H4 (cell line): ENCODE measurements at places on chromosomes 16 and 17. TPM values are rescaled to one million over a fixed set of nuclear protein-coding genes. Genes with fewer than 3 reads are reported as not detected.

GRCh38 chr16:58948244-58948643 is 214.1 kb upstream of the GOT2 start:
- no peak for DNase-seq

DNA sequence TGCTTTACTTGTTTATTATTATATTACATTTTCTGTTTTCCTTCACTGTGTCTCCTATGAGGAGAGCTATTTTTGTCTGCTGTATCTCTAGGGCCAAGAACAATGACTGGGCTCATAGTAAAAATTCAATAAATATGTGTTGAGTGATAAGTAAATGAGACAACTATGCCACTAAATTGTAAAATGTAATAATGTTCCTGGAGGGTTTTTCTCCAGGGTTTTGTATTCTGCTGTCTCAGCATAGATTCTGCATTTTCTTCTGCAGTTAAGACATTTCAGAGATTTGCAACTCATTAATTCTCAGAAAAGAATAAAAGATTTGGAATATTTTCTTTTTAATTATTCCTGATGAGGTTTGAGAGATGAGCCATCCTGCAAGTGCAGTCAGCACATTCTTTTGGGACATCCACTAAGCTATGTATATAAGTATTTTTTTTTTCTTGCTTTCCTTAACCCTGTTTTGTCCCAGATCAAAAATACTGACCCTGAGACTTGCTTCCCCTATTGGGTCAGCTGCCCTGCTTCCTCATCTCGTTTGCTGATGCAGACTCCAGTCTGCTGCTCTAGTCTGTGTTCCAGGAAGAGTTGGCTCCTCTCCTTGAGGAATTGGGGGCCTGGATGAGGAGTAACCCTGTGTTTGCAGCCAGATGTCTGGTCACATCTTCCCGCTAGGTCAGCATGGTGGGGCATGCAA is 122.9 kb downstream of the ABCA8 start:
- DNase-seq, result no peak

DNA sequence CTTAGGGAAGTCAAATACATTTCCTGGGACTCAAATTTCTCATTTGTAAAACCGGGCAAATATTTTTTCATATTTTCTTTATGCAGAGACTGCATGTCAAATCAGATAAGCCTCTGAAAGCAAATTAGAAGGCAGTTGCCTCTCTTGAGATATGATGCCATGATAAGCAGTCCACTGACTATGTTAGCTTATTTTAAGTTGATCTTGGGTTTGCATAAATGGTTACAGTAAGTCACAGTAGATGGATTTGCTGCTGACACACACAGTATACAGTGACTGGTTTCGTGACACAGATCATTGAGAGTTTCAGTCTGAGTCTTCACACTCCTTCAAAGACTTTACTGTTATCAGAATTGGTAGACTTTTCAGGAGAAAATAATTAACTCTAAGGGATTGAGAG is 927.6 kb upstream of the CDH8 start:
- no peak for DNase-seq

CRHR1 gene
- 1.2 and 3.6 TPM in 2 replicates for total RNA-seq

- no peak for DNase-seq
These were observed 84.8 kb upstream of the GNAO1 start for GRCh38 chr16:56106527-56106926.

GSDMA gene
- total RNA-seq, result not detected in 2 replicates

HCRT gene
- not detected in 2 replicates for total RNA-seq

- DNase-seq, result no peak
These were observed 840 bp upstream of the CD300LB start for GRCh38 chr17:74532115-74532514.

DNA sequence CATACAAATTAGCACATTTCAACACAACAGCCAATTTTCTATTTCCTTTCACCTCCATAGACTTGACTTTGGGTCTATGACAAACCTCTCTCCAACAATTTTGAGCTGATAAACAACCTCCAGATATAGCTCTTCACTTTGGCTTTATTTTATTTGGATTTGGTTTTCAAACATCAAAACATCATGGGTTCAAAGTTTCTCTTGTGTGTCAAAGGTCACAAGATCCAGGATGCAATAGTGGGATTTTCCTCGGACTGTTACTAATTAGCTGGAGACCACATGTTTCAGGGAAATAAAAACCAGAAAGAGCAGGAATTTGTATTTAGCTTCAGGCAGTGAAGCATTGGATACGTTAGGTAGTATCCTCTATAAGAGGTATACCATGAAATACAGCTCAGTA is 351.0 kb upstream of the SOX9 start:
- DNase-seq, result no peak

GRCh38 chr16:70746040-70746707 is 54.8 kb downstream of the VAC14 start:
- DNase-seq, result peak; percentile 80

DNA sequence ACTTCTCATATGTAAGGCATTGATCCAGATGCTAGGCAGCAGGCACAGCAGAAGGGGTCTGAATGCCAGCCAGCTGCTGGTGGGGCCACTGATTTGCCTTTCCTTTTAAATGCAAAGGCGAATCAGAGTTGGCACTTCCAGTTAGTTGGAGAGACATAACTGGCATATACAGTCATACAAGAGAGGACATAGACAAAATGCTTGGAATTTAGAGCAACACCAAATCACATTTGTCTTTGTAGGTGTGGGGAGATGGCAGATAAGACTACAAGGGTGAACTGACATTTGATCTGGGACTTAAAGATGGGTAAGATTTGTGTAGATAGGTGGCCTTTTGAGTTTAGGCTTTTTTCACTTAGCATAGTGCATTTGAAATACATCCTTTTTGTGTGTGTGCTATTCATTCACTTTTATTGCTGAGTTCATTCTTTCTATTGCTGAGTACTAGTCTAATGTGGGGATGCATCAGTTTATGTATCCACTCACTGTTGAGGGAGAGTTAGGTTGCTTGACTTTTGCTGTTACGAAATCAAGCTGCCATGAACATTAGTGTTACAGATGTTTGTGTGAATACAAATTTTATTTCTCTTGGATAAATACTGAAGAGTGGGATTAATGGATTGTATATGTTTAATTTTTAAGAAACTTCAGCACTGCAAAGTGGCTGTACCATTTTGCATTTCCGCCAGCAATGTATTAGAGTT is 74.1 kb downstream of the SPECC1 start:
- no peak for DNase-seq

GGA2 gene
- 25.0 and 28.8 TPM in 2 replicates for total RNA-seq

SLC6A2 gene
- total RNA-seq, result not detected in 2 replicates

GRCh38 chr16:24508614-24509013 is 30.8 kb upstream of the RBBP6 start:
- DNase-seq, result peak; percentile 71

DNA sequence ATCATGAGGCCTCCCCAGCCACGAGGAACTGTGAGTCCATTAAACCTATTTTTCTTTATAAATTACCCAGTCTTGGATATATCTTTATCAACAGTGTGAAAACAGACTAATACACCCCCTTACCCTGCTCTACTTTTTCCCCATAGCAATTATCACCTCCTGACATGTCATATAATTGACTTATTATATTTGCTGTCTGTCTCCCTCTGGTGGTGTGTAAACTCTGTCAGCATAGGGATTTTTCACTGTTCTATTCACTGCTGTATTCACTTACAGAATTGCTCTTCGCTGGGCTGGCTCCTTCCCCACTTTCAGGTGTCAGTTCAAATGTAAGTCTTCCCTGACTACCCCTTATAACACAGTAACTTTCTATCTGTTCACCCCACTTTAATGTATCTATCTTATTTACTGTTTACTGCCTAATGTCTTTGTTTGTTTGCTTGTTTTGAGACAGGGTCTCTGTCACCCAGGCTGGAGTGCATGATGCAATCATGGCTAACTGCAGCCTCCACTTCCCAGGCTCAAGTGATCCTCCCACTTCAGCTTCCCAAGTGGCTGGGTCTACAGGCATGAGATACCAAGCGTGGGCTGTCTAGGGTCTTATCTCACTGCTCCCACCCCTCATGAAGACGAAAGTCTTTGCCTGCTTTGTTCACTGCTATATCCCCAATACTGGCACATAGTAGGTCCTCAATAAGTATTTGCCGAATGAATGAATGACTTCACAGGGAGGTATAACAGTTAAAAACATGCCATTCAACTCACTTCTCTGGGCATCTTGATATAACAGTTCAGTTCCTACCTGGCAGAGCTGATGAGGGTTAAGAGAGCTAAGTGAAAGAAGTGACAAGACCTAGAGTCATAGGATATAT is 52.4 kb upstream of the CDH3 start:
- no peak for DNase-seq

CDC42EP4 gene
- total RNA-seq, result 29.8 and 30.9 TPM in 2 replicates

- DNase-seq, result no peak
These were observed 11.4 kb downstream of the MBTPS1 start for GRCh38 chr16:84105301-84105815.

- no peak for DNase-seq
These were observed 58.3 kb downstream of the PLD6 start for GRCh38 chr17:17147821-17148220.

DNA sequence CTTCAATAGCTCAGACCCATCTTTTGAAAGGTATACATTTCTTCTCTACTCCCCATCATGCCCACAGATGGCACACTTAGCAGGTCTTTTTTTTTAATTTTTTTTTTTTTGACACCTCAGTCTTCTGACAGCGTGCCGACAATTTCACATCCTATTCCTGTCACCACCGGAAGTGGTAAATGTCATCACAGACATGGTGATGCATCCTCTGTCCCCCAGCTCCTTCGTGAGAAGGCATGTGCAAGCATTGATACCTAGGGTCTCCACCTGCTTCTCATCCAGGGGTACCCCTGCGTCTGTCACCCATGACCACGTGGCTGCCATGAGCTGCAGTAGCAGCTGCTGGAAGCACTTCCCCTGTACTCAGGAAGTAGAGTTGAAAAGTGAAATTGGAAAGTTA is 35.6 kb downstream of the ELAC2 start:
- no peak for DNase-seq

SNAI3 gene
- total RNA-seq, result 0.27 and 0.62 TPM in 2 replicates

- DNase-seq, result no peak
These were observed 24.3 kb downstream of the SUPT6H start for GRCh38 chr17:28686296-28686695.

DNA sequence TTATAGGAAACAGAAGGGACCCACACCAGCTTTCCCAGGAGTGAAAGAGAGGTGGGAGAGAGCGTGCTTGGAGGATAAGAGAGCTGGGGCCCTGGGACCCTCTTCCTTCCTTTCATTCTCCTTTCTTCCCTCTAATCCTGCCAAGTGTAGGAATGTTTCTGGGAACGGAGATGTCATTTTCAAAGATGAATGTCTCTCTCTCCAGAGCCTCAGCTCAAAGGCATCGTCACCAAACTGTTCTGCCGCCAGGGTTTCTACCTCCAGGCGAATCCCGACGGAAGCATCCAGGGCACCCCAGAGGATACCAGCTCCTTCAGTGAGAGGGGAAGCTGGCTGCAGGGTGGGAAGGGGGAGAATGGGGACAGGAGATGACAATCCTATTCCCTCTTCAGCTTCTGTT is 2.0 kb downstream of the FGF11 start:
- DNase-seq, result no peak
